ENCODE measurements at places on chromosomes 12 and 14.

GRCh38 chr14:96616161-96616721 lies 114.1 kb downstream of the PAPOLA start:
- no peak for DNase-seq

DNA sequence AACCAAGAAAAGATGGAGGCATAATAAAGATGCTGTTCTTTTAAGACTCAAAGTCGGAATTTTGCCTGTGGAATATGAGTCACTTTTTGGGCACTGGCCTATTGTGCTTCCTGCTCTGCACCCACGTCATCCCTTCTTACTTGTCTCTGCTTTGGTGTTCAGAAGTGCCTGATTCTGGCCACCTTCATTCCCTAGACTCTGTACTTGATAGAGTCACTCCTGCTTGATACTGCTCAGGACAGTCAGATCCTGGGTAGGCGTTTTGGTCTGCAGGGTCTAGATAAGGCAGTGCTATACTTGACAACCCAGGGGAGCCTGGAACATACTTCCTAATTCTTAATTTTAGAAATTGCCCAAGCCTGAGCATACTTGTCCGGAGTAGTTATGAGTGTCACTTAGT lies 1.9 kb downstream of the LRRK2 start:
- peak; percentile 81 for DNase-seq

GRCh38 chr14:23481362-23481970 lies 12.0 kb downstream of the NGDN start:
- DNase-seq = no peak

GRCh38 chr12:50625029-50625925 lies 120.5 kb downstream of the DIP2B start:
- no peak for DNase-seq

DNA sequence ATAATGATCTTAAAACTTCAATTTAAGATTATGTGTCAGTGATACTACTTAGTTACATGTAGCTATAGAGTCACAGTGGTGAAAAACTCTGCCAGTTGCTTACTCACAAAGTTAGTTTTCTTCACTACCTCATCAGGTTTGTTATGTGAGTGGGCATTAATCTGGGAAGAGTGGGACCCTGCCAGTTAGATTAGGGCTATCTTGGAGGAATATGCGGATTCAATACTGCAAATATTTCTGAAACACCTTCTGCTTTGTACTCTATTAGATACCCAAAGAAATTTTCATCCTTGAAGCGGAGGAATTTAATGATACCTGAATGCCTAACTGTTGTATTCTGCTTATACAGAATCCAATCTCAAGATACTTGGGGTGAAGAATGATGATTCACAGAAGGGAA lies 25.1 kb downstream of the ZNF268 start:
- DNase-seq = no peak

DNA sequence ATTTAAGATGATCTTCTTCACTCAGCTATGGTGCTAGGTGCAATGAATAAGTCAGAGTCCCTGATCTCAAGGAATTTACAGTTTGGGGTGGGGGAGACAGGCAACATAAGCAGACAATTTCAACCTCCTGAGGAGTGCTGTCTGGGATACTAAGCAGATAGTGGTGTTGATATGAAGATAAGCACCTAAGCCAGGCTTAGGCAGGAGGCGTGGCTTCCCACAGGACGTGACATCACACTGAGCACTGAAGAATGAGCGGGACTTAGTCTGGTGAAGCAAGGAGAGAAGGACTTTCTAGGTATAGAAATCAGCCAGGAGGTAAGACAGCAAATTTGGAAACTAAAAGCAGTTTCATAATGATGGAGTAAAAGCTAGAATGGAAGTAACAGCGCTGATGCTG lies 6.8 kb downstream of the PRPH start:
- no peak for DNase-seq

DNA sequence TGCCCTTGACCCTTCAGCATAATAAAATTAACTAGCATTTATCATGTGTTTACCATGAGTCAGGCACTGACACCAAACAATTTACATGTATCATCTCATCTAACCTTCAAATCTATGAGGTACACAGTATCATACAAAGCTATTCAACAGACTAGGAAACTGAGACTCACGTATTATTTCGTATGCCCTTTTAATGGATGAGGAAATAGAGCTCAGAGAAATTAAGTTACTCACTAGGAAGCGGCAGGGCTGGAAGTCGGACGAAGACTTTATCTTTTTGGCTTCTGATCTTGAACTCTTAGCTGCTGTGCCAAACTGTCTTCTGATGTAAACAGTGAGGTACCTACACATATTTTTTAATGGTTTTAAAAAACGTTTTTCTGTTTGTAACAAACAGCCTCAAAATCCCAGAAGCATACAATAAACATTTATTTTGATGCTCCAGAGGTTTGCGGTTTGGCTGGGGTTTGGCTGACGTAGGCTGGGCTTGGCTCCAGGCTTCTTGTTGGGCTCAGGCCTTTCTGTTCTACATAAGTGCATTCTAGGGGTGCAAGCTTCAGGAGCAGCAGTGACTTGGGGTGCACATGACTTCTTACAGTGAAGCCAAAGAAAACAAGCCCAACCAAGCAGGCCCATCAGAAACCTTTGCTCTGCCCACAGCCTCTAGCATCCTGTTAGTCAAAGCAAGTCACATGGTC lies 184.7 kb downstream of the TBX5 start:
- DNase-seq = no peak

DNA sequence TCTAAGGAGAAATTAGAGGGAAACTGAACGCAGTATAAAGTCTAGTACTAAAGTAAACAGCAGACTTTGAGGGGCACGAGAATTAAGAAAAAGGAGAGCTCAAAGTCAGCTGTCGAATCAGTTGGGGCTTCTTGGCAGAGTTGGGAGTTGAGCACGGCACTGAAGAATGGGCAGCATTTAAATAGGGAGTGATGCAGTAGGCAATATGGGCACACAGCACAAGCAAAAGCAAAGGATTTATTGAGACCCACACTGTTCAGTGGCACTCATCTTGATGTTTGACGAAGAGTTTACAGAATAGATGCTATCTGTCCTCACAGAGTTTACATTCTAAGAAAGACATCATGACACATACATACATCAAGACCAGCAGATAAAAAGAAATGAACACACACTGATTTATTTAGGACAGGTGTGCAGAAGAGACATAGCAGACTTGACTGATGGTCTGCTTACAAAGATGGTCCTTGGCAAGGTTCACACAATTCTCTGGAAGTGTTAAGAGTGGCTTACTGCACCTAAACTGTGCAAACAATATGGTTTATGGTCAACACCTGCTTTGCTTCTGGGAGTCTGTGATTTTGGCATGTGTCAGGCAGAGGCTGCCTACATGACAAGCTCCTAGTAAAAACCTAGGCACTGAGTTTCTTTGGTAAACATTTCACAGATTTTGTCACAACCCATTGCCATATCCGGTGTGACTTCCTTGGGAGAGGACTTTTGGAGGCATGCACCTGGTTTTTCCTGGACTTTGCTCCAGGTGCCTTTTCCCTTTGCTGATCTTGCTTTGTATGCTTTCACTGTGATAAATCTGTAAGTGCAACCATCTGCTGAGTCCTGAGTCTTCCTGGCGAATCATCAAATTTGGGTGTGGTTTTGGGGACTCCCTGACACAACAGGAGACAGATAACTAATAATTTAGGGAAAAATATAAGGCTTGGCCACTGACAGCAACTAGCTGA lies 26.3 kb downstream of the ALKBH1 start:
- DNase-seq = peak; percentile 17

DNA sequence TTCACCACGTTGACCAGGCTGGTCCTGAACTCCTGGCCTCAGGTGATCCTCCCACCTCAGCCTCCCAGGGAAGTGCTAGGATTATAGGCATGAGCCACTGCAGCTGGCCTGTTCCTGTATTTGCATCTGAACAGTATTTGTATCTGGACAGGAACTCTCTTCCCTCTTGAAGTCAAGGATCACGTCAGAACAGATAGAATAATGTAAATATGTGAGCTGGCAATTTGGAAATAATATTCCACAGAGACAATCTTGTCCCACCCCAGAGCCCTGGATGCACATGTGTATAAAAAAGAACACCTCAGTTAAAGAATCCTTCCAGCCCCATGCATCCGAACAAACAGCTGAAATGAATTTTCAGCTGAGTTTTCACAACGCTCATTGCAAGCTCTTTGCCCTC lies 118.3 kb downstream of the VEZT start:
- DNase-seq = no peak

- no peak for DNase-seq
Observed at GRCh38 chr14:88870777-88871176, 46.3 kb downstream of the TTC8 start.

GRCh38 chr12:12812618-12813119 lies 477 bp upstream of the DDX47 start:
- no peak for DNase-seq

DNA sequence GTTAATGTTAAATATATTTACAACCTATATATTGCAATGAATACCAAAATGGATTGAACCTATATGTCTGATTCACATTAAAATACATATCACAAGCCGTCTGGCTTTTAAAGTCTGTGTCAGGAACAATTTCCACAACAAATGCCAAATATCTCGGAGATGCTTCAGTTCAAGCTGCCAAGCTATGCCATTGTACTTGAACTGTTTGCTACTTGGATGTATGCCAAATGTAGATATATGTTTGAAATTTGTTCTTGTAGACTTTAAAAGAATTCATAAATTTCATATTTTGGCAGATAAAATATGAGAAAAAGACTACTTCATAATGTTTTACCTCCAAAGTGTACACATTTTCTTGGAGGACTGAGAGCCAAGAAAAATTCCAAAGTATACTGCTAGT lies 37.0 kb downstream of the WASHC3 start:
- no peak for DNase-seq

DNA sequence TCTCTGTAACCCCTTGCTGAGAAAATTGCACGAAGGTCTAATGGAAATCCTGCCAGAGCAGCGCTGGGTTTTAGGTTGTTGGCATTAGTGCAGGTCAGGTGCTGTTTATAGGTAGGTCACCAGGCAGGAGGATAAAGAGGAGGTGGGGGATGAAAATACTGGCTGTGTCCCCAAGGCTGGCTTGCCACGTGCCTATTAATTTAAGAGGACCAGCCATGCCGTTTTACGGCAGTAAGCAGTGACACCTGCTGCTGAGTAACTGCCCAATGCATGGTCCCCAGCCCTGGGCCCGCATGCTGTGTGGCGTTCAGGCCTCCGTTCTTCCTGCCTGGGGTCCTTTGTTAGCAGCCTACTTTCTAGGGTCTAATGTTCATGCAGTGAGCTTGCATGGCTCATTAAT lies 67.2 kb downstream of the WDR20 start:
- no peak for DNase-seq

DNA sequence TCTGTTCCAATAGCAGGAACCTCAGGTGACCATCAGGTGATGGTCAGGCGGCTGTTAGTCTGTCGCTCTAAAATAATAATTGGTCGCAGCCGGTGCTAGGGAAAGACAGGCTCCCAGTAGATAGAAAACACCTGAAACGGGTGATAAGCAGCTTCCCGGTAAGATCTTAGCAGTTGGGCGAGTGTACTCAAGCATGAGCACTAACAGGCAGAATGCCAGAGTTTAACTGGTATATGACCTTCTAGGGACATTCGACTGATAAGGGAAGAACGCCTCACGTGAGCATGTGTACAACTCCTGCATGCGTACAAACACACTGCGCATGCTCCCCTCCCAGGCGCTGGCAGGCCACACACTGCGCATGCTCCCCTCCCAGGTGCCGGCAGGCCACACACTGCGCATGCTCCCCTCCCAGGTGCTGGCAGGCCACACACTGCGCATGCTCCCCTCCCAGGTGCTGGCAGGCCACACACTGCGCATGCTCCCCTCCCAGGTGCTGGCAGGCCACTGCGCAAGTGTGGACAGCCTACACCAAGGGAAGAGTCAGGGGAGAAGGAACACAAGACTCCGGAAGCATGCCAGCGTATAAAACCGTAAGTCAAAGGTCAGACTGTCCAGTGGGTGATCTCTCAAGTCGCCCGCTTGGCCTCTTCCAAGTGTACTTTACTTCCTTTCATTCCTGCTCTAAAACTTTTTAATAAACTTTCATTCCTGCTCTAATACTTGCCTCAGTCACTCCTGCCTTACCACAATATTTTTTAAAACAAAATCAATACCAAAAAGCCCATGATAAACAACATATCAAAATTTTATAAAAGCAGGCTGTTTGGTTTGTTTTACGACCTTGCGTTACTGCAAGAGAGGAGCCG lies 24.5 kb downstream of the GPRC5D start:
- DNase-seq = no peak

- no peak for DNase-seq
Observed at GRCh38 chr14:49896966-49897365, 4.1 kb downstream of the ARF6 start.

DNA sequence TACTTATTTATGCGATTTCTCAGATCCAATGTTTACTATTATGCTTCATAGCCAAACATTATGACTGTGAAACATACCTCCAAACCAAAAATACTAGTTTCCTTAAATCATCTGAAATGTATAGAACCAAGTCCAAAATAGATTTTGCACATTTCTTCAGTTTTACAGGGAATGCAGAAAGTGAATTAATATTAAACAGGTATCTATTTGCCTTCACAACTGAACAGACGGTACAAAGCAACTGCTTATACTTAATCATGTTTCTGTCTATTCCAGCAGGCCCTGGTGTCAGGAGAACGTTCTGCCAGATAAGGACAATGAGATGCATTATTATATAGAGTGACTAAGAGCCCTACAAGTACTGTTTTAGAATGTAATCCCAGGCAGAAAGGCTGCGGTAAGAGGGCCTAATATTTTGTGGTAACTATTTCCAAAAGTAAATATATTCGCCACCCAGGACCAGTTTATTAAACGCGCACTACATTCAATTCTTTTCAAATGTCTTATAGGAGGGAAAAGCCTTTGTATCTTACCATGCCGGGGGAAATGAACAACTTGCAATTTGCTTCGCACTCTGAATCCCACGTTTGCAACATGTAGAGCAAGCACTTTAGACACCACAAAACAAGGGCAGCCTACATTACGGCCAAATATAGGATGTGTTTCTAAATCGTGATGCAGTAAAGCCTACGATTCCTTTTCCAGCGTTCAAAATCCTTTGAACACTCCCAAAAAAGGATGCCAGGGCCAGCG lies 1.5 kb downstream of the CORO1C start:
- DNase-seq = peak; percentile 43

GRCh38 chr14:91038439-91038838 lies 22.0 kb downstream of the RPS6KA5 start:
- DNase-seq = no peak

- no peak for DNase-seq
Observed at GRCh38 chr12:119679081-119679480, 11.1 kb downstream of the PRKAB1 start.

DNA sequence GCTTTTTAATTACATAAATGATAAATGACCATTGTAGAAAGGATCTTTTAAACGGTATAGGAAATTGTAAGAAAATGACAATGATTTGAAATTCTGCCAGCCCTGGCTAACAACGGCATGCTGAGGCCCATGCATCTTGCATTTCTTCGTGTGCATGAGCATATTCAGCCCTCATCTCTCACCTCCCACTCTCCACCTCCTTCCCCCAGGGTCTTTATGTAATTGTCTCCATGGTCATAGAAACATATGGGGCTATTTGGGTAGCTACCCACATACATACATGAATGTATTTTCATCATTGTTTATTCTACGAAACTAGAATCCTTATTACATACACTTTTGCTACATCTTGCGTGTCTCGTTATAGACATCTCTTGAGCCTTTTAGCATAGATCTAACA lies 4.5 kb downstream of the MYO1H start:
- DNase-seq = no peak

All from A172 (cell line).